ENCODE measurements at places on chromosomes 2 and 18. TPM values are rescaled to one million over a fixed set of nuclear protein-coding genes. Genes with fewer than 3 reads are reported as not detected.

GRCh38 chr2:156019341-156019740 is 313.2 kb downstream of the NR4A2 start:
- H3K4me3 ChIP-seq = no peak overlapping the region
- peaks cover 11% of the 10 kb centered on the region for H3K4me1 ChIP-seq
- no peak for DNase-seq
- H3K27me3 ChIP-seq = no peaks in the 10 kb centered on the region

- no peak for DNase-seq
- H3K27ac ChIP-seq = no peak overlapping the region
- no peaks in the 10 kb centered on the region for H3K36me3 ChIP-seq
- H3K4me1 ChIP-seq = no peaks in the 10 kb centered on the region
- H3K27me3 ChIP-seq = no peaks in the 10 kb centered on the region
- no peak overlapping the region for H3K4me3 ChIP-seq
These were observed 422.5 kb downstream of the CMPK2 start for GRCh38 chr2:6443061-6443823.

DNA sequence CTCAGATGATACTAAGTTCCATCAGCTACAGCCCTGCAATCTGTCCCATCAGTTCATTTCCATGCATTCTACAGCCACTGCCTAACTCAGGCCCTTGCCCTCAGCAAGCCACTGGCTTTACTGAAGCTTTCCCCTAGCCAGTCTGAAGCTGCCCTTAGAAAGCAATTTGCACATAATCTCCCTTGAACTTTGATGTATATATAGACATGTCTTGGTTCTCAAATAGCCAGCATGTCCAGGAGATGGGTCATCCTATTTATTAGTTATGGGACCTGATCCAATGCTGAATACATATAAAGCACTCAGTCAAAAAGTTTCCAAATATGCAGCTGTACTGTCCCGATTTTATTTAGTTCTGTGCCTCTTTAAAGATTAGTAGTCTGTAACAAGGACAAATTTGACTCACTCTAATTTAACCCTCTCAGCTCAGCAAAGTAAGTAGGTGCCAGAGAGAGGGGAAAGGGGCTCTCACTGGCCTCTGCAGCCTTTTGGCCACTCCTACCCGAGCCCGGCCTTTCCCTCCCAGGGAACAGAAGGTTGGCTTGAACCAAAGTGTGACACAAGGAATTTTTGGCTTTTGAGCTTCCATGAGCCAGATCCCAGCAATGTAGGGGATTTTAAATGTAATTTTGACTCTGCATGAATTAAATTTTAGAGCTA is 70.7 kb downstream of the CCDC93 start:
- no peak overlapping the region for H3K27ac ChIP-seq
- H3K4me3 ChIP-seq = no peak overlapping the region
- H3K36me3 ChIP-seq = peaks cover 83% of the 10 kb centered on the region
- no peaks in the 10 kb centered on the region for H3K4me1 ChIP-seq

- H3K27ac ChIP-seq = no peak overlapping the region
- H3K4me3 ChIP-seq = no peak overlapping the region
- H3K27me3 ChIP-seq = no peaks in the 10 kb centered on the region
- H3K36me3 ChIP-seq = no peaks in the 10 kb centered on the region
These were observed 238.8 kb upstream of the FOSL2 start for GRCh38 chr2:28153851-28154250.

DNA sequence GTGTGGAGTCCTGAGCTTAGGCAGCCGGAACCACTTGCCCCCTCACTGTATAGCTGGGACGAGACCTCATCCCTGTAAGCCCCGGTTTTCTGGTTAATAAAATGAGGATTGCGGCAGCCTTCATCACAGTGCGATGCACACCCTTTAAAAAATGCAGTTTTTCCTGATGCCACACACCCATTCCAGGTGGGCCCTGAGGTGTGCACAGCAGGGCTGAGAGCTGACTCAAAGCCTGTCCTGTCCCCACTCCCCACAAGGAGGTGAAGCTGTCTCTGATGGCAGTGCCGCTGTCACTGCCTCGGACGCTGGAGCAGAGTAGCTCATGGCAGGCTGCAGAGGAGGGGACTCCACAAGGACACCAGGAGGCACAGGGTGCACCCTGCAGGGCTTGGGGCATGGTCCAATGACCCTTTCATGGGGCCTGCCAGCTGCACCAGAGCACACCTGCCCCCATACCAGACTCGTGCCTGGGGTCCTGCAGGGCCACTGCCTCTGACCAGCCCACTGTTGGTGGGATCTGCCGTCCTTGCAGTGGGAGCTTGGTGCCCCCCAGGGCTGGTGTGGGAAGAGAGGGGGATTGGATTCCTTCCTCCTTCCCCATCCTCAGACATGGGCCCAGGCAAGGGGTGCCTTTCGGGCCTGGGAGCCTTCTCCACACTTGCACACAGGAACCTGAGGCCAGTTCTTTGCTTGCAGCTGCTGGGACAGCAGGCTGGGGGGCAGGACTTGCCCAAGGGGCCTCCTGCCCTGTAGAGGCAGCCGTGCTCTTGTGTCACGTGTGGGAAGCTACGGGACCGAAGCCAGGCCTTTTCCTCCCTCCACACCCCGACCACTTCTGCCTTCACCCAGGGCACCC is 22.8 kb downstream of the GPC1 start:
- H3K27ac ChIP-seq = no peak overlapping the region
- H3K4me3 ChIP-seq = no peak overlapping the region
- H3K27me3 ChIP-seq = peaks cover 44% of the 10 kb centered on the region
- peaks cover 10% of the 10 kb centered on the region for H3K36me3 ChIP-seq

DNA sequence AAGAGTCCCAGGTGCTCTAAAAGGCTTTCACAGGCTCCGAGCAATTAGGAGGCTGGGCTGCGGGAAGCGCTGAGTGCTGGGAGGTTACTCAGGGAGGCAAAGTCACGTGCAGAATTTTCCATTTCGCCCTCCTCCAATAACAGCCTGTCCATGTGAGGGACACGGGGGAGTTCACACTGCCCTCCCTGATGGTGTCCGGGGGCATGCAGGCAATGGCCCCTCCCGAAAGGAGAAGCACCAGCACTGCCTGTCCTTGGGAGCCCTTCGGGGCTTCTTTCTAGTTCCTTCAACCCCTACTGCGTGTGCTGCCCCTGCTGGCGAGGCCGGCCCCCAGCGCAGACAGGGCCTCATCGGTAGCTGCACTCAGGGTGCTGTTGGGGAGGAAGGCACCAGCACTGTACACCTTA is 63.1 kb upstream of the HPCAL1 start:
- H3K27me3 ChIP-seq = no peaks in the 10 kb centered on the region
- no peak for DNase-seq
- no peaks in the 10 kb centered on the region for H3K36me3 ChIP-seq
- H3K27ac ChIP-seq = no peak overlapping the region
- H3K4me3 ChIP-seq = no peak overlapping the region

DNA sequence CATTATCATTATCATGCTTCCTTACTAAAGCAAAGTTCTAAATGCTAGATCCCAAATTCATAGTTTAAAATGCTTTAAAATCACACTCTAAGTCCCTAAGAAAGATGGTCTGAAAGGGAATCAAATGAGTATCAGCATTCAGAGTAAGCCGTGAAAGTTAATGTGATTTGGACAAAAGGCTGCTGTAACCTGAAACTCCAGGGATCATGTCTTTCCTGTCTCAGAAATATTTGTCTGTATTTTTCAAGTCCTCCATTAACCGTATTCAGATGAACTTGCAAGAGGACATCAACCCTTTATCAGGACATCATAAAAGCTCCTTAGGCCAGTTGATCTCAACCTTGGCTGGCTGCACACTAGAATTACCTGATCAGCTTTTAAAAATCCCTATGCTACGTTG is 324.3 kb upstream of the PKDCC start:
- H3K4me1 ChIP-seq = no peaks in the 10 kb centered on the region
- DNase-seq = no peak
- no peak overlapping the region for H3K27ac ChIP-seq
- no peak overlapping the region for H3K4me3 ChIP-seq
- H3K27me3 ChIP-seq = no peaks in the 10 kb centered on the region

- no peak overlapping the region for H3K4me3 ChIP-seq
- H3K27me3 ChIP-seq = no peaks in the 10 kb centered on the region
- DNase-seq = no peak
- peaks cover 19% of the 10 kb centered on the region for H3K4me1 ChIP-seq
These were observed 81.7 kb downstream of the SPRED2 start for GRCh38 chr2:65350651-65351056.

DNA sequence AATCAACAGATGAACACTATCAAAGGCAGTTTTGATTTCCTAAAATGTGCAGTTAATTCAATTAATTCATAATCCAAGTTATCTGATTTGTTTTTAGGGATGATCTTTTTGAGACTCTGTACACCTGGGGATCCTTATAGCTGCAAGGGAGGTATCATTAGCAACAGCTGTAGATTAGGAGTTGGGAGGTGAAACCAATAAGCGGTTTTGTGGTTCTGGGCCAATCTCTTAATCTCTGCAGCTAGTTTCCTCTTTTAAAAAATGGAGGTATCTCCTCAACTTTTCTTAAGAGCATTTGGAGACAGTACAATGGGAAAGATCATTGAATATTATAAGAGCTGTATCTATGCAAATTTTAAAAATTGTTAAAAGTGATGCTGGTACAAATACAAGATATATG is 126.0 kb downstream of the MC4R start:
- H3K4me3 ChIP-seq = no peak overlapping the region
- no peak overlapping the region for H3K27ac ChIP-seq
- DNase-seq = no peak
- no peaks in the 10 kb centered on the region for H3K36me3 ChIP-seq
- no peaks in the 10 kb centered on the region for H3K27me3 ChIP-seq

DNA sequence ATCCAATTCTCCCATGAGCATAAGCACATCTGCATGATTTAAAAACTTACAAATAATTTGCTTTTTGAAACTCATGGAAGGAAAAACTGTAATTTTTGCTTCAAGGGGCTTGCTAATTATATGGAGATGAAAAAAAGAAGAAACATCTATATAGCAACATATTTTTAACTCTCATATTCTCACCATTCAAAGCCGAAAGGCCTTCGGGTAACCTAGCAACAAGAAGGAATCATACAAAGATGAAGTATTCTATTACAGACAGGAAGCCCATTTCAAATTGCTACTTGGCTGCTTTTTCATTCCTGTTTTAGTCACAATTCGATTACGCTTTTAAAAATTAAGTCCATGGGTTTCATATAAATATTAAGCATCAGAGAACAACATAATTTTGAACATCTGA is 39.2 kb upstream of the RNU4ATAC start:
- H3K4me3 ChIP-seq = no peak overlapping the region
- DNase-seq = no peak
- H3K27me3 ChIP-seq = no peaks in the 10 kb centered on the region
- no peak overlapping the region for H3K27ac ChIP-seq

GRCh38 chr2:109356324-109357035 is 227.5 kb downstream of the SH3RF3 start:
- DNase-seq = peak; percentile 18
- no peaks in the 10 kb centered on the region for H3K27me3 ChIP-seq
- H3K4me1 ChIP-seq = peaks cover 5% of the 10 kb centered on the region
- no peak overlapping the region for H3K27ac ChIP-seq
- H3K36me3 ChIP-seq = no peaks in the 10 kb centered on the region

- H3K27ac ChIP-seq = no peak overlapping the region
- H3K4me3 ChIP-seq = no peak overlapping the region
- H3K36me3 ChIP-seq = no peaks in the 10 kb centered on the region
- no peak for DNase-seq
- H3K4me1 ChIP-seq = no peaks in the 10 kb centered on the region
- H3K27me3 ChIP-seq = no peaks in the 10 kb centered on the region
These were observed 225.0 kb downstream of the SUCLG1 start for GRCh38 chr2:84234103-84234502.

The ITGA6 gene
- 212 TPM for total RNA-seq

The CHRNG gene
- not detected for total RNA-seq

The LCT gene
- 0.58 TPM for total RNA-seq

The STARD6 gene
- total RNA-seq = not detected

The CCDC85A gene
- total RNA-seq = 3.2 TPM

The METTL8 gene
- total RNA-seq = 5.8 TPM

The PLA2R1 gene
- 2.7 TPM for total RNA-seq

The AQP12A gene
- not detected for total RNA-seq

The FKBP7 gene
- total RNA-seq = 0.87 TPM
